Activated T-helper 2 cell treated with anti-CD3 and anti-CD28 coated beads, Interferon-gamma antibody, Interleukin-2, Interleukin-4, amounts not matched to agents 10 μg/mL and 5 μg/mL and 100 μg/mL, durations not matched to agents 14 hours and 24 hours and 36 hours (primary cell): ENCODE measurements at places on chromosomes 6 and 20. TPM values are rescaled to one million over a fixed set of nuclear protein-coding genes. Genes with fewer than 3 reads are reported as not detected.

The EYA4 gene
- total RNA-seq = not detected in 2 replicates

The JPH2 gene
- 0.11 TPM in 1 of 2 replicates, not detected in the other for total RNA-seq

The SLC22A7 gene
- not detected in 2 replicates for total RNA-seq

The GSTA3 gene
- not detected in 2 replicates for total RNA-seq

The WFDC11 gene
- total RNA-seq = not detected in 2 replicates

The KCNQ2 gene
- not detected in 2 replicates for total RNA-seq

The LRFN2 gene
- total RNA-seq = not detected in 2 replicates

The SLC18B1 gene
- 3.6 TPM in 2 replicates for total RNA-seq

The OR2H1 gene
- not detected in 2 replicates for total RNA-seq

The SMOC2 gene
- total RNA-seq = not detected in 2 replicates

DNA sequence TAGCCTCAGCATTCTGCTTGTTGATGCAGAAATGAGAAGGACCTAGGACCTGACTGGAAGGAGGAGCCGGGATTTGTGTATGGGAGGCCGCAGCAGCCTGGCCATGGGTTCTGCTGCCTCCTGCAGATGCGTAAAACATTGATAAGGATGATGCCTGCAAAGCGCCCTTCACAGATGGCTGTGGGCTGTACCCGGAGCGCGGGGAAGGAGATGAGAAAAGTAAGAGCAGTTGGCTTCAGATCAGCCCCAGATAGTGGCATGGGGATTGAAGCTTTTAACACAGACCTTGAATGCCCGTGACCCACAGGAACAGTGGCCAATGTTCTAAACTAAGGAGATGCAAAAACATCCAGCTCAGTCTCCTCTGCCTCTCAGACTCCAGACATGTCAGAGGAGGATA, 136.4 kb upstream of the KCNG1 start:
- DNase-seq = no peak

DNA sequence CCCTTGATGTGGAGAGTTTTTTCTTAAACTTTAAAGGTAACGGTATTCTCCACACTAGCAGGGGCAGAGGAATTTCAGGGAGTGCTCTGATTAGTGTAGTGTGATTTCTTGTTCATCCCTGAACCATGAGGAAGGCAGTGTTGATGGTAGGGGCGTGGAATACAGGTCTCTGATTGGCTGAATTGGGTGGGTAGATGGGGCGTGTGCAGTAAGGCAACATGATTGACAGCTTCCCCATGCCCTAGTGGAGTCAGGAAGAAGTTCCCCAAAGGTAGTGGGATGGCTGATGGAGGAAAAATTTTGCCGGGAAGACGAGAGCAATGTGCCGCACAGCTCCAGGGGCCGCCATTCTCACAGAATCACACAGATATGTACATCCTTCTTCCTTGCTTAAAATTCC, 97.4 kb upstream of the SALL4 start:
- no peak for DNase-seq

DNA sequence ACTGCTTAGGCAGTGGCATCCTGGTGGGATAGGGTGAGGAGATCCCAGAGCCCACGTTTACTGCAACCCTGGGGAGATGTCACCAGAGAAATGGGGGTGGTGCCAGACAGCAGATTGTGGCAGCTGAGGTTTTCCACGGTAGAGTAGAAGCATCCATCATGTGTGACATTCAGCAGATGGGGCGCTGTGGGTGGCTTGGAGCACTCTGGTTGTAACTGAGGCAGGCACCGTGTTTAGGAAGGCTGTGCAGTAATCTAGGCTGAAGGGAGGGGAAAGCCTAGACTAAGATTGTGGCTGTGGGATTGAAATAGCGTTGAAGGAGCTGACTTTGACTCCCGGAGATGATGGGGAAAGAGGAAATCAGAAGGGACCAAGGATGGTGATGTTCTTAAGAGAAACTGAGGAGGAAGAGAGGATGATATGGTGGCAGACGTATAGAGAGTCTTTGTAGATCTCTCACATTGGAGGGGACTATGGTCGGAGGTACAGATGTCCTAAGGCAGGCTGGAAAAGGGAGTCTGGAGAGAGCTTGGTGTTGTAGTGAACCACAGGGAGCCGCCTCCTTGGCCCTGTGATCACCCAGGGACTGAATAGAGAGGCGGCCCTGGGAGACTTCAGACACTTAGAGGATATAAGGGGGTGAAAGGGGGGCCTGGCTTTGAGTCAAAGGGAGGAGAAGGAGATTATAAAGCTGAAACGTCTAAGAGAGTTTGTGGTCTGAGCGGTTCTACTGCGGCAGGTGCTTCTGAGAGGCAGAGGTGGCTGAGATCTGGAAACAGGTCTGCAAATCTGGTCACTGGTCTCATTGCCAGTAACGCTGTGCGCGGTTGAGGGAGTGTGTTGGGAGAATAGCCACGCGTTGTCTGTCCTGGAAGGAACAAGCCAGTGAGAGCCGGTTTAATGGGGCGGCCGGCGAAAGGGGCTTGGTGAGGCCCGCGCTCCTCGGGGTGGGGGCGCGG, 792 bp upstream of the MICA start:
- peak; percentile 26 for DNase-seq

GRCh38 chr6:143762126-143762525, 81.0 kb upstream of the LTV1 start:
- no peak for DNase-seq

DNA sequence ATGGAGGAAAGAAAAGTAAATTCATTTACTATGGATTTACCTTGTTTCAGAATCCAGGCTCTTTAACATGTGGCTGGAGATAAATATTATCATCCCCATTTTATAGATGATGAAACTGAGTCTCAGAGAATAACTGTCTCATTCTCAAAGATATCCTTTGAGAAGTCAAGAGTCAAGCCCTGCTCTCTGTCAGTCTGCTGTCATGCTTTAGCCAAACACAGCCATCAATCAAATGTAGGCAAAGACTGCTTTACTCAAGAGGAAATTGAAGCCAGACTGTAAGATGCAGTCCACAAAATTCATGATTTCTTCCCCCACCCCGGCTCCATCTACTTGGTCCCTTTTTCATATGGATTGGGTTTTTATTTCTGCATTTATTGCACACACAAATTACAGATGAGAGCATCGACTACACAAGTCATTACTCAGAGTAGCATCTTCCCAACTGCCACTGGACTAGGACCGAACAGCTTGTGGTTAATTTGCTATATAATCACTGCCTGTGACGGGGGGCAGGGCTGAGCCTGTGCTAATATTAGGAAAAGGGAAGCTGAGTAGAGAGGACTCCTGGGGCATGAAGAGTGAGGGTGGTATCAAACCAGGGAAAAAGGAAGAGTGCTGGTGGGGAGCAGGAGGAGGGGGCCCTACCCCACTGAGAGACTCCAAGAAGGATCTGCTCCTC, 102.7 kb upstream of the TOP1 start:
- DNase-seq = no peak

GRCh38 chr20:33656010-33656782, 5.9 kb upstream of the C20orf144 start:
- no peak for DNase-seq

DNA sequence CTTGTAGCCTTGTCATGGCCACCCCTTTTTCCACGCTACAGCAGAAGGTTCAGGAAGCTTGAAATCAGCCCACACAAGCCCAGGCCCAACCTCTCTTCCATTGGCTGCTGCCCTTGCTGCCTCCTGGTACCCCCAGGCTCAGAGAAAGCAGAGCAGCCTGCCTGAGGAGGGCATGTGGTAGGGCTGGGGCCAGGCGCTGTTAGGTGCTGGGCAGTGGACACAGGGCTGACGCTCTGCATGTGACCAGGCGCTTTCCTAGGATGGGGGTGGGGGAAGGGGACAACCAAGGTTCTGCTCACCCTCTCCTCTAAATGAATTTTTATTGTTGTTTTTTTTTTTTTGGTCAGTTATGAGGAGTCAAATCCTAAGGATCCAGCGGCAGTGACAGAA, 36.3 kb upstream of the ID1 start:
- DNase-seq = no peak

DNA sequence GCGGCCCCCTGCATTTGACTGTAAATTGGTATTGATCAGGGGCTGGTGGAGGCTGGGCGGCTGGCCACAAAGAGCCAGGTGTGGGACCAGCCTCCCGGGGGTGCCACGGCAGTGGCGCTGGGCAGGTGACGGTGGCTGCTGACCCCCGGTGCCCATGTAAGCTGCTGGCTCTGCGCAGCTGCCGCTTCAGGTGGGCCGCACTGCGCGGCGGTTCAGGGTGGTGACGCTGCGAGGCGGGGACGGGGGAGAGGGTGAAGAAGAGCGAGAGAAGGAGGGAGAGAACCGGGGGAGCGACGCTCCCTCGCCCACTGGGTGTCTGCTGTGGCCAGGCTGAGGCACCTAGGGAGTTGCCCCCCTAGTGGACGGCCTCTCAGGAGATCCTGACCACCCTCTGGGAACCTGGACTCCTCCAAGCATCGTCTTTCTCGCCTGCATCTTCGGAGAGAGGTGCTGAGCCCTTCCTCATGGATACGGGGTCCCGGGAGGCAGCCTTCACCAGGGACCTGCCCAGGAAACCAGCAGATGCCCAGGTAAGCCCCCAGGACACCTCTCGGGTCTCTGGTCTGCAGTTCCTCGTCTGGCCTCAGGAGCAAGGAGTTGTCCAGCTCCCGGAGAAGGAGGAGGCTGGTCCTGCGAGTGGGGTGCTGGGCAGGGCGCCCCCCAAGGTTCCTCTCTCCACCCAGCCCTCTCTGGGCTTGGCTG, 77.5 kb upstream of the GATA5 start:
- DNase-seq = no peak

DNA sequence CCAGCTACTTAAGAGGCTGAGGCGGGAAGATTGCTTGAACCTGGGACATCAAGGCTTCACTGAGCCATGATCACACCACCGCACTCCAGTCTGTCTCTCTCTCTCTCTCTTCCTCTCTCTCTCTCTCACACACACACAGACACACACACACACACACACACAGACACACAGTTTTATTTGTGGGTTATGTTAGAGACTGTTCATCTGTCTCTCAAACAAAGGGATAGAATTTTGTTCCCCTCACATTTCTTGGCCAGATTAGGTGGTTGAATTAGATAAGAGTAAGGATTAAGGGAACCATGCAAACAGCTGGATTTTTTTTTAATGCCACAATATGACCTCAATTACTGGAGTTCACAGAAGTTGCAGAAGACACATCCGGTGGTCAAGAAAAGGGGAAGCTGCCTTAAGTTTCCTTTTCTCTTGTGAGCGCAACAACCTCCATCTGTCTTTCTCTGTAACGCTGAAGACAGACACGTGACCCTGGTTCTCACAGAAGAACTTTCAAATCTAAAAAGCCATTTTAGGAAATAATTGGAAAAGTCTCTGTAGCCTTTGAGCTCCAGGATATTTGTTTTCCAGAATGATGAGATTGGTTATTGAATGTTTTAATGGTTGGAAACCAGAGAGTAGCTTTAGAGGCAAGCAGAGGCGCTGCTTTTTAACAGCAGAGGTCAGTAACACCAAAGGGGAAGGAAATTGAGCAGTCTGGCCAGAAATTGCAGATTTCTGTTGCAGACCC, 32.9 kb upstream of the LGSN start:
- DNase-seq = no peak

GRCh38 chr6:164085091-164086075, 670.9 kb downstream of the QKI start:
- no peak for DNase-seq

GRCh38 chr6:85493389-85493788, 43.5 kb downstream of the NT5E start:
- DNase-seq = no peak

DNA sequence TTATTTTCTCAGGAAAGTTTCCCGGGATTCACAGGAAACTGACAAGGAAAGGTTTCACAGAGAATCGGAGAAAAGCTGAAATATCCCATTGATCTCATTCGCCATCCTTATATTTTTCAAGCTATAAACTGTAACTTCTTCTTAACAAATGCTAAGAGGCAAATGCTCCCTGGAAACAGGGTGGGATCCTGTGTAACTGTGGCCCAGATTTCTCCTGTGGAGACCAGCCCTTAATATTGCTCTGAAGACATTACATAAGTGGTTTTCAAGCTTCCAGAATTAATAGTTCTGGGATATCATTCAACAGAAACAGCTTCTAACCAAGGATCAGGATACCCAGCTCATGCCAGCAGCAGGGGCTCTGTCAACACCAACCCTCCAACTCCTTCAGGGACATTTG, 69.2 kb downstream of the THBS2 start:
- DNase-seq = no peak

DNA sequence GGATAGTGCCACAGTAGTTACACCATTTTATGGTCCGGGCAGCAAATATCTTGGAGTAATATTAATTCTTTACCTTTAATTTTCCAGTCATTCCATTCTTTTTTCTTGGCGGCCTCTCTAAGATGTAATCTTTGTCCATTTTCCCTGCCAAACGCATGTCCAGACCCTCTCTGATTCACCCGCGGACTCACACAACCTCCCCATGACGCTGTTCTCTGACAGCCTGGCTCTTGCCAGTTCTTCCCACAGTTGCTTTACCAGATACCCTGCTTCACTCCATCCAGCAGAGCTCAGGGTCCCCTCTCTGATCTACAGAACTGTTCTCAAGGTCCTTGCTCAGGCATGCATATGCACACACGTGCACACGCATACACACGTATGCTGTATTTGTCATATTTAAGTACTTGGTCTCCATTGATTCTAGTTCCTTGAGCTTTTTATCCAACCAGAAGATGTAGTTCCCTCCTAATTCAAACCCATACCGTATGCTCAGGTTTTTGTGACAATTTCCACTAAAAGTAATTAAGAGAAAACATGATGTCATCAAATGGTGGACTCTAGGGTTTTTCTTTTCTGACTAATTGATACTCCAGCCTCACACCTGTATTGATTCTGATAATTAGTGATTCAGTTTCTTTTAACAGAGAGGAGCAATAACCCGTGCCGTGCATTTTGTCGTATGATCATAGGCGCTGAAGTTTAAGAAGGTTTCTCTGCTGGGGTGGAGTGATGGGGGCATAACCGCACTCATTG, 10.0 kb downstream of the BPHL start:
- no peak for DNase-seq
